ENCODE measurements at places on chromosomes 1 and 21.

DNA sequence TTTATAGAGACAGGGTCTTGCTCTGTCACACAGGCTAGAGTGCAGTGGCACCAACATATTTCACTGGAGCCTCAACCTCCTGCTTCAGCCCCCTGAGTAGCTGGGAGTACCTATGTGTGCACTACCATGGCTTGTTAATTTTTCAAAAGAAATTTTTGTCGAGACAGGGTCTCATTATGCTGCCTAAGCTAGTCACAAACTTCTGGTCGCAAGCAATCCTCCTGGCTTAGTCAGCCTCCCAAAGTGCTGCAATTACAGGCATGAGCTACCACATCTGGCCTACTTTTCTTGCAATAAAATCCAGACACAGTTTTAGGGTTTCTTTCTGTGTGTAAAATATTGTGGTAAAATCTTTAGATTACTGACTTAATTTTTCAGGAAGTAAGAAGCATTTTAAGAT is 27.9 kb upstream of the NTPCR start:
- no peak for DNase-seq

DNA sequence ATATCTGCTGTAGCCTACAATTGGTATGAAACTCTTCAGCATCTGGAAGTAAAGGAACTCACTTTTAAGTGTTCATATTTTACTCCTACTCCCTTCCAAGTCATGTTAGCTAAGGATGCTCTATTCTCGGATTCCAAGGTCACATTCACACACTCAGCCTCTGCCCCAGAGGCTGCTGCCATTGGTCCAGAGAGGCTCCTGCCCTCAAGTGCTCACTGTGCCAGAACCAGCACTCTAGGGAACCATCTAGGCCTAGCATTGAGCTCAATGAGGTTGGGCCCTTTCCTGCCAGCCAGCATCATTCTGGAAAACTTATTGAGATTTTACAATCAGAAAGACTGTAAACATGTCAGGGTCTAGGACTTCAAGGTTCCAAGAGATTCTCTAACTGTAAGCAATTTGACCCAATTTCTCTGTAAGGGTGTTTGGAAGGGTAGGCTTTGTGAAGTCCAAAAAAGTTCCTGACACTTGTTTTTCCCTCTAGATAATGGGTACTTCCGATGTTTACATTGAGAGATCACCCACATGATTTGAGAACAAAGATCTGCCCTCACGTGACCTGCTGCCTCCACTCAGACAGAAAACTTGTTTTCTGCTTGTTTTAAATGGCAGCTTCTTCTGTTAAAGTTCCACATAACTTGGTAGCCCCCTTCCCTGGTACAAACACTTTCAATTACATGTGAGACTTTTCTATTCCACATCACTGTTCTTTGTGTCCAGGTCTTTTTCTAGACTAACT is 94.9 kb downstream of the MAB21L3 start:
- DNase-seq: no peak

DNA sequence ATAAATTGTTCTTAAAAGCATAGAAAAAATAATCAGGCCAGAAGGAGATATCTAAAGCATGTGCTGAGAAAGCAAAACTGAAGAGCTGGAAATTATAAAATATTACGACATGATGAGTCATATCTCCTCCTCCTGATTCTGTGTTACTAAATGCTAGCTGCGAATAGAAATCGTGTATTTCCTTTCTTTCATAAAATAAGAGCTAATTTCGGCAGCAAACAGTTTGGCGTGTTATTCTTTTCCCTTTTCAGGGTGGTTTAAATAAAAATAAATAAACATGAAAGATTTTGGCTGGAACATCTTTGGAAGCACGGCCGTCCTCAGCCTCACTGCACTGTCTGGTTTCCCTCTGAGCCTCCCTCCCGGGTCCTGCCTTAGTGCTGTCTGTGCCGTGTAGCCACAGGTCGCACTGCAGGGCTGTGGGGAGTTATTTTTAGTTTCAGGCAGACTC is 56.0 kb downstream of the ADARB1 start:
- DNase-seq: no peak

DNA sequence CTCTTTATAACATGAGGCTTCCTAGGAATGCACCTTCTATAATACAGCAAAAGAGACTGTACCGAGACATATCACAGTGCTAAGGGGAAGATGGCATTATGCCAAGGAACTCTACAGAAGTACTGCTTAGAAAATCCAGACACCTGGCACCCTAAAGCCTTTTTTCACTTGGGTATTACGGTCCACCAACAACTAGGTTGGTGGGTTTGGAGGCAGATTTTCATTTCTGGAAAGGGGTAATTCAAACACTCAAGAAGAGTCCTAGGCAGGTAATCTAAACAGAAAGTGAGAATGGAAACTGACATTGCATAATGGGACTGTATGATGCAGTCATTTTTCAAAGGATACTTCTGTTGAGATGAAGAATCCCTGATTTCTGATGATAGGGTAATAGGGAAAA is 19.6 kb downstream of the SCMH1 start:
- no peak for DNase-seq

DNA sequence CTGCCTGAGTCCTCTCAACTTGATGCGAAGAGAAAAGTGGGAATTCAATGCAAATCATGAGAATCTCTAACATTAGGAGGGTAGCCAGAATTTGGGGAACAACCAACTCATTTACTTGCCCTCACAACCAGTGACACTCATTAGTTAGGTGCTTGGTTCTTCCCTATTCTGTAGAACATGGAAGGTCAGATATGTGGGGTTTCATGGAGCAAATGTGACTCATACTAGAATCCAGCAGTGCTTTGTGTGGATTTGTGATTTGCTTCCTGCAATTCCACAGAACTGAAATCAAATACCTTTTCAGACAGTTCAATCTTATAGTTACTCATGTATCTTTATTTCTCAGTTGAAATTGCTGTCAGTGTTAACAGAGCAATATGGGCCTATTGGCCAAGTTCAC is 6.9 kb upstream of the ETV3 start:
- no peak for DNase-seq

- DNase-seq: no peak
Observed at GRCh38 chr1:87268111-87268510, 60.6 kb upstream of the LMO4 start.

GRCh38 chr1:55039342-55040082 is at the start of gene PCSK9:
Gene PCSK9, plus strand, starts transcription at chr1:55039548. Its CDS starts 290 bp downstream, at chr1:55039838.
- DNase-seq: no peak

GRCh38 chr1:61238359-61238665 is 156.0 kb downstream of the NFIA start:
- DNase-seq: no peak

All from activated CD4-positive, alpha-beta T cell treated with anti-CD3 and anti-CD28 coated beads for 4 hours (primary cell).